H7 (cell line): ENCODE measurements at places on chromosomes 1 and 21. TPM values are rescaled to one million over a fixed set of nuclear protein-coding genes. Genes with fewer than 3 reads are reported as not detected.
A peak's percentile ranks its signal among the peaks of the same experiment; 100 is the strongest.

- DNase-seq, result no peak
Observed at GRCh38 chr21:36120304-36120888, 14.5 kb upstream of the CBR3 start.

DNA sequence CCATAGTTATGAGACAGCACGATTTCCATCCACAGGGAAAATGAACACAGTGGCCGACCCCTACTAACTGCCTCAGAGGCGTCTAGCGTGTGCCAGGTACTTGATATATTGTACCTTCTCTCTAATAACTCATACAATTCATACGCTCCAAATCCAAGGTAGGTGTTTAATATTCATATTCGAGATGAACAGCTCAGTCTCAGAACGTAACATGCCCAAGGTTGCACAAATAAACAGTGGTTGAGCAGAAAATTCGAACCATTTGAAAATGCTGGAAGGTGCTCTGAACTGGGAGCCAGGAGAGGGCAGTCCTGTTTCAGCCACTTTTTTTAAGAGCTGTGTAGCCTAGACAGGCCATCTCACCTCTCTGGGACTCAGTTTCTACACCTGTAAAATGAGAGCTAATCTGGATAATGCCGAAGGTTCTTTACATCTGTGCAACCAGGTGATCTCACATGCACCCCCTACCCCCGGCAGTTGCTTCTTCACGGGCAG lies 7.9 kb downstream of the SLC45A3 start:
- DNase-seq, result no peak

Gene GSTM1
- not detected in 2 replicates for total RNA-seq

Gene LHX8
- not detected in 2 replicates for total RNA-seq

DNA sequence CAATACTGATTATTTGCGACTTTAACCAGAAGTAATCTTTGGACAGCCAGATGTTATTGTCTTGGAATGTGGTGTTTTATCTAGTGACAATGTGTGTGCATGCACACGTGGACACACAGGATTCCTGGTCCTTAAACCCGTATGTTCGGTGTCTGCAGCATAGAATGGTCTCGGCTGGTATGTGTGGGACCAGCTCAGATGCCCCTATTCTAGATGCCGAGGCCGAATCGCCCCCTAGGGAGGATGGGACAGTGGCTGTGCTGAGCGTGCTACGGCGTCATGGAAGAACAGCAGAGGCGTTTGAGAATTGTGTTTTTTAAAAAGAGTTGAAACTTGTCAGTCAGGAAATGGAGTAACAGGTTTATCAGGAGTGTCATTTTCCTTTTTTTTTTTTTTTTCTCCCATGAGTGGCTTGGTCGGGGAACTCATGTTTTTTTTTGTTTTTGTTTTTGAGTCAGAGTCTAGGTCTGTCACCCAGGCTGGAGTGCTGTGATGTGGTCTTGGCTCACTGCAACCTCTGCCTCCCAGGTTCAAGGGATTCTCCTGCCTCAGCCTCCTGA lies 30.1 kb downstream of the SKI start:
- no peak for DNase-seq

Gene RUNX3
- 1.3 and 3.5 TPM in 2 replicates for total RNA-seq

GRCh38 chr1:89286549-89287180 lies 14.0 kb upstream of the GBP5 start:
- DNase-seq, result no peak

Gene S100A1
- total RNA-seq, result 0.63 and 0.80 TPM in 2 replicates

DNA sequence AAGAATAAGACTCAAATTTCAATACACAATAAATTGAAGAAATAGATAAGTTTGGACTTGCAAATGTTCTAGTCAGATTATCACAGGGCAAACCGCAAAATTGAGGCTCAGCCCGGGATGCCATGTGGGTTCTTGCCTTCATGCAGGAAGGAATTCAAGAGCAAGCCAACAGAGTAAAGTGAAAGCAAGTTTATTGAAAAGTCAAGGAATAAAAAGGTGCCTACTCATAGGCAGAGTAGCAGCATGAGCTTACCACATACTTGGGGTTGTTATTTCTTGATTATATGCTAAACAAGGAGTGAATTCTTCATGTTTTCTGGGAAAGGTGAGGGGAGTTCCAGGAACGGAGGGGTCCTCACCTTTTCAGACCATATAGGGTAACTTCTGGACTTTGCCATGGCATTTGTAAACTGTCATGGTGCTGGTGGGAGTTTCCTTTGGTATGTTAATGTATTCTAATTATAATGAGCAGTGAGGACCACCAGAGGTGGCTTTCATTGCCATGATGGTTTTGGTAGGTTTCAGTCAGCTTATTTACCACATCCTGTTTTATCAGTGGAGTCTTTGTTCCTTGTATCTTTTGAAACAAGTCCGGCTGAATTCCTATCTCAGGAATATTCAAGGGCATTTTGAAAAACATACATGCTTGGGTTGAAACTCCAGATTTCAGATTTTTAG lies 2.0 kb upstream of the OR2AK2 start:
- no peak for DNase-seq

GRCh38 chr1:41418857-41419583 lies 57.8 kb downstream of the FOXO6 start:
- no peak for DNase-seq

GRCh38 chr1:55286856-55287602 lies 71.9 kb upstream of the USP24 start:
- no peak for DNase-seq

Gene PHLDA3
- 3.4 and 4.1 TPM in 2 replicates for total RNA-seq

Gene LRRC71
- not detected in 2 replicates for total RNA-seq

DNA sequence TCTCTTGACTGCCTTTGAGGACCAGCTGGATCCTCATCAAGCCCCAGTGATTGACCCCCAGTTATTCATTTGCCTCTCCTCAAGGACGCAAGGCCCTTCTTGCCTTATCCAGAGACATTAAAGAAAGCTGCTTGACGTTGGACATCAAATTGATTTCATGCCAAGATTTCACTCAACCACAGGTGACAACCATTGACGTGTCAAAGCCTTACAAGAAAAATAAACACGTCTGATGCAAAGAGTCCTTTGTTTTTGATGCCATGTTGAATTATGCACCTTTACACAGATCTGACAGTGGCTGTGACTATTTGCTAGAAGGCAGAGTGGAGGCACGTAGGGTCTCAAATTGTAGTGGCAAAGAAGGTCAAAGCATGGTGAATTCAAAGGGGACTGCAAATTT lies 666.2 kb upstream of the CAMK1G start:
- DNase-seq, result no peak

Gene DYRK1A
- total RNA-seq, result 52.5 and 71.8 TPM in 2 replicates

Gene FBXO44
- total RNA-seq, result 24.5 and 32.4 TPM in 2 replicates

- no peak for DNase-seq
Observed at GRCh38 chr1:168550971-168551370, 7.2 kb upstream of the XCL2 start.

Gene CLCA4
- not detected in 2 replicates for total RNA-seq

GRCh38 chr1:29451368-29451892 lies 215.1 kb downstream of the PTPRU start:
- DNase-seq, result peak; percentile 11

GRCh38 chr1:152034324-152034653 lies 2.5 kb downstream of the S100A11 start:
- no peak for DNase-seq

Gene AKNAD1
- not detected in 2 replicates for total RNA-seq

DNA sequence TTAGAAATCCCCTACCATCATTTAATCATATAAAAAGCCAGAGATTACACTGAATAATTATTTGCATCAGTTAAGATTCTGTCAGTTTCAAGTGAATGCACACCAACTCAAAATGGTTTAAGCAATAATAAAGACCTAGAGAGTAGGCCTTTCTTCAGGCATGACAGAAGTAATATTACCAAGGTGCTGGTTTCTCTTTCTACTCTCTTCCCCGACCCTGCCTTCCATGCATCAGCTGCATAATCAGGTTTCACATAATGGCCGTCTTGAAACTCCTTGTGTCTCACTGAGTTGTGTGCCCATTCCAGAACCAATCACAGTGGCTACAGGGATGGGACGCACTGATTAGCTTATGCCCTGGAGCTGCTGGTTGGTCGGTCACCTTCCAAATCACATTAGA lies 103.5 kb upstream of the SERTAD4 start:
- no peak for DNase-seq

GRCh38 chr1:18581420-18581880 lies 49.2 kb upstream of the PAX7 start:
- DNase-seq, result peak; percentile 94

DNA sequence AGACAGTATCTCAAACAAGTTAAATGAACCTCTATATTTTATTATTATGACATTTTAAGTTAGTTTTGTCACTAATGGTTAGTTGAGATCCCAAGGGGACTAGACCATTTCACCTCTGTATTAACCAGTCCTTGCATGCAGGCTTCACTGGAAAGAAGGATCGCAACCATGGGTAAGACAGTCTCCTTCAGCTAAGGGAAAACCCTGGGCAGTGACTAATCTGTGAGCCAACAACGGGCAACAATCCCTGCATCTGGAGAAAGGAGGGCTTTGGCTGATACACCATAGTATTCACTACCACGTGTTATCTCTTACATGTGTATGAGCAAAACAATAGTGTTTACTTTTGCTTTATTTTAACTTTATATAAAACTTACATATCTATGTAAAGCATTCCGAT lies 708.8 kb upstream of the CHRM3 start:
- no peak for DNase-seq

DNA sequence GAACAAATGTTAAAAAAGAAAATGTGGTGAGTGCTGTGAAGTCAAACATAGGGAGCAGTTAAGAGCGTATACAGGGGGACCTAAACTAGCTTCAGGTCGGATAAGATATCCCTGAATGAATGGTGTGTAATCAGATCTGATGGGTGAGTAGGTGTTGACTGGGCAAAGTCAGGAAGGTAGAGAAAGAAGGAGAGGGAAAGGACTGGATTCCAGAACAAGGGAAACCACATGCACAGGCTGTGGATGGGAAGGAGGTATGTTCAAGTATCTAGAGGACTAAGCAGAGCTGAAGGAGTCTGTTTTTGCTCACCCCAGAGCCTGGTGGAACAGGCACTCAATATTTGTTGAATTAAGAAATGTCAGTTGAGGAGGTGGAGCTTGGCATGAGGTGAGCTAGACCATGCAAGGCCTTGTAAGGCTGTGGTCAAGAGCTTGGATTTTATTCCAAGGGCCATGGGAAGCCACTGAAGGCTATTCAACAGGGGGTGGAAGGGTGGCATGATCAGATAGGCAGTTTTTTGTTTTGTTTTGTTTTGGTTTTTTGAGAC lies 27.4 kb downstream of the MAP7D1 start:
- peak; percentile 5 for DNase-seq

Gene LAX1
- not detected in 2 replicates for total RNA-seq

Gene RXFP4
- not detected in 2 replicates for total RNA-seq

DNA sequence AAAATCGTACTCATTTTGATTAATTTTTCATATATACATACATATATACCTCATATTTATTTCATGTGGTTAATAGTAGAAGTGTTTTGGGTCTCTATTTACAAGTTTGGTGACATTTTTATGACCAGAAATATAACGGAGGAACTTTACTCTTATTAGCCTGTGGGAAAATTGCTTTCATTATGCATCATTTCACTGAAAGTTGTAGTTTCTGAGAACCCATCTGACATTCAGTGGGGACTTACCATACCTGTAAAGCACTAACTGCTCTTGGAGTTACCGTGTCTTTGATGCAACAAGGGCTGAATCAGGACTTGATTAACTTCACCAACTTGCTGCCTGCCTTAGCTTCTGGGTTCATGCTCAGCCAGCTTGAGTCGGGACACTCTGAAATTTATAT lies 49.9 kb upstream of the ITPKB start:
- DNase-seq, result no peak

GRCh38 chr1:4527819-4528218 lies 126.6 kb upstream of the AJAP1 start:
- no peak for DNase-seq

DNA sequence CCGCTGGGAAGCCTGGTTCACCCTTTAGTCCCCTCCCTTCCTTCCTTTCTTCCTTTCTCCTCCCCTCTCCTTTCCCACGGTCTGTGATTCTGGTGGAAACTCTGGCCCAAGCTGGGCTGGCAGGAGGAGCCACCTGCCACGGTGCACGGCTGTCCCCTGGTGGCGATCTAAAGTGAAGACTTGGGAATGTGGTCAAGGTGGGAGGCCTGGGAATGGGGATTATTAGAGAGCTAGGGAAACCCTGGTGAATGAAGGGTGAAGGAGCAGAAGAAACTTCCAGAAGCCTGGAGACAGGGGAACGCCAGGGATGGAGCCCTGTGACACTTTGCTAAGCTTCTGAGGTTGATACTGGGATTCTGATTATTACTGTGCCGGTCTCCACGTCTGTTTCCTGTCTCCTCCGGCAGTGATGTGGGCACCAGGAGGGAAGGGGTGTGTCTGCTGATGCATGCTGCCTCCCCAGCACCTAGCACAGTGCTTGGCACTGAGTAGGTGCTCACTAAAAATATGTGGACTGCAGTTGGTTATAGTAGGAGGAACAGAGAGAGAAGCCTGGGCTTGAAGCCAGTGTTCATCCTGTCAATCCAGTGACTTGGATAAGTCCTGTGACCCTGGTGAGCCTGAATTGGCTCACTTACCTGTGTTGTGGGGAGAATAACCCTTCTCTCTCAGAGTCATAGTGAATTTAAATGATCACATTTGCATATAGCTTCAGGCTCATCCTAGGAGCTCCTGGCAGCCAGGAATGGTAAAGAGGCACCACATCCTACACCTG lies 71.2 kb upstream of the NBPF3 start:
- DNase-seq, result peak; percentile 89

Gene NRDC
- total RNA-seq, result 103 and 146 TPM in 2 replicates

Gene IGSF3
- 58.7 and 69.0 TPM in 2 replicates for total RNA-seq

DNA sequence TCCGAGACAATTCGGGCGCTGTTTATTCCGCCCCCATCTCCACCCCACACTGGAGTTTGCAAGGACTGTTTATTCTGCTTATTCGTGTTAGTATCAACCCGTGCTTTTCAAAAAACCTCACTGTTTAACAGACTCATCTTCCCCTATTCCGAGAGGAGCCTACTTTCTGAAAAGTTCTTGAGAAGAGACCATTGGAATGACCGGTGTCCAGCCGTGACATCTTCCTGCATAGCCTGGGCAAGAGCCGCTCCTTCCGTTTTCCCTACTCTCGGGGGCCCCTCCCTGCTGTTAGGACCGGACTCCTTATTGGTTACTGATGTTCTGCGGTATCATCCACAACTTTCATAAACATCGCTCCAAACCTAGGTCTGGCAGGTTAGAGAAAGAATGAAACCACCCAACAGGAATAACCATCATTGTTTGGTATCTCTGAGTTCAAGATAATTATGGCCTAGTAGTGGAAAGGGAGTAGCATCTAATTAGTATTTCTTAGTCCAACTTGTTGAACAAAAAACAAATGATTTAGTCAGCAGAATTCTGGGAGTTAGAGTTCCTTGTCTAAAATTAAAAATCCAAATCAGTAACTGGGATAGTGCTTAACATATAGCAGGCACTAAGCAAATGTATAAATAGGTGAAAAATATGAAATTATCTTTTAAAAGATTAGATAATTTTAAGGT lies 837 bp downstream of the STXBP3 start:
- DNase-seq, result peak; percentile 68

Gene PDIK1L
- 5.9 and 6.0 TPM in 2 replicates for total RNA-seq

DNA sequence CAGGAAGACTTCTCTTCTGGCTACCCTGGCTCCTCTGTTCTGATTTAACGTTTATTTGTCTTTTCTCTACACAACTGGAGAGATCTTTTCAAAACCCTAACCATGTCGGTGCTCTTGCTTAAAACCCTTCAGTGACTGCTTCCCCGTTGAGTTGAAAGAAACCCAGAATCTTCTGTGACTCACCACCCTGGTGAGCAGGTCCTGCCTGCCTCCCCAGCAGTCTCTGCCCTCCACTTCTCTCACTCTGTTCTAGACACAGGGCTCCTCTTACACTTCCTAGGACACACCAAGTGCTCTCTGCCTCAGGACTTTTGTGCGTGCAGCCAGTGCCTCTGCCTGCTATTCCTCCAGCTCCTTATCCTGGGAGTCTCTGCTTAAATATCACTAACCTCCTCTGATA lies 131.4 kb downstream of the IER5 start:
- DNase-seq, result no peak

GRCh38 chr1:109910963-109911798 lies 532 bp downstream of the CSF1 start:
- DNase-seq, result peak; percentile 89
